C1 segment of cervical spinal cord (tissue), 14 donors: ENCODE measurements at places on chromosomes 13 and 19.
A peak's percentile ranks its signal among the peaks of the same experiment; 100 is the strongest.

DNA sequence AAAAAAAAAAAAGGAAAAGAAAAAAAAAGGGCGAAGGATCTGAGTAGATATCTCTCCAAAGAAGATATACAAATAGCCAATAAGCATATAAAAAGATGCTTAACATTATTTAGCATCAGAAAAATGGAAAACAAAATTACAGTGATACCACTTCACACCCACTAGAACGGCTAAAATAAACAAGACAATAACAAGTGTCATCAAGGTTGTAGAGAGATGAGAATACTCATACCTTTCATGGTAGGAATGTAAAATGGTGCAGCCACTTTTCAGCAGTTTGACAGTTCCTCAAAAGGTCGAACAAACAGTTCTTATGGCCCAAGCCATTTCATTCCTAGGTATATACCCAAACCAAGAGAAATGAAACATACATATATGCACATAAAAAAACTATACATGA is 33.5 kb downstream of the FOXO1 start:
- no peak for DNase-seq

DNA sequence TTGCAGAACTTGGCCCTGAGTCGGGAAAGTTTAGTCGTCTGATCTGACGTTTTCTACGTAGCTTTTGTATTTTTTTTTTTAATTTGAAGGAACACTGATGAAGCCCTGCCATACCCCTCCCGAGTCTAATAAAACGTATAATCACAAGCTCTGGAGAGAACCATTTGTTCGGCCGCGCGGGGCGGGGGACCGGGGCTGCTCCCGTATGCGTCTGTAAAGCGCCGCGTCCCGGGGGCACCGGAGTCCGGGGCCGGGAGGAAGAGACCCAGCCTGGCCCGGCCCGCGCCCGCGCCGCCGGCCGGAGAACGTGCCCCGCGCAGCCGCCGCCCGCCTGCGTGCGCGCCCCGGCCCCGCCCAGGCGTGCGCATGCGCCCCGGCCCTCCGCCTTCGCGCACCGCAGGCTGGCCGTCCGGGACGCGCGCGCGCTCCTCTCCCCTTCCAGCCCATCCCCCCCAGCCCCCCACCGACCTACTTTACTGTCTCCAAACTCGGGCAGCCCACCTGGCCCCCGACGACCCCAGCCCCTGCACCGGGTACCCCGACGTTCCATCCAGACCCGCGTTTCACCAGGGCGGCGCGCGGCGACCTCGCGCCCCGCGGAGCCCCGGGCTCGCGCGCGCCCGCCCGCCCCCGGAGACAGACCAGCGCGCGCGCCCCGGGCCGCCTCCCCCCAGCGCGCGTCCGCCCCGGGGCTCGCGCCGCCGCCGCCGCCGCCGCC is 785 bp upstream of the USF2 start:
- peak; percentile 54 for DNase-seq

- no peak for DNase-seq
These were observed 18.6 kb upstream of the FBN3 start for GRCh38 chr19:8167985-8168384.

- peak; percentile 30 for DNase-seq
These were observed 13.3 kb upstream of the ZNF57 start for GRCh38 chr19:2887391-2887914.

- no peak for DNase-seq
These were observed 1.2 kb upstream of the CCDC124 start for GRCh38 chr19:17931532-17932191.

DNA sequence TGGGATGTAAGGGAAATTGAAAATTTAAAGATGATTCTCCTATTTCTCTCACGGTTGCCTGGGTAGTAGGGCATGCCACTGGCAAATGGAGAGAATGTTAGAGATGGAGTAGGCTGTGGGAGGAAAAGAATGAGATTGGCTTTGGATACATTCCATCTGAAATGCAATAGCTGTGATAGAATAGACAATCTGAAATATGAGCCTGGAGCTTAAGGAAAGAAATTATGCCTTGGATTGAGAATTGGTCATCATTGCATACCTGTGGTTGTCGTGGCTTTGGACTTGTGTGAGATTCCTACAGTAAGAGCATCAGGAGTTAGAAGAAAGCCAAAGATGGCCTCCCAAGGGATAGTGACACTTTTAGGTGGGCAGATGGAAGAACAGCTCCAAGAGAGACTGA is 305.1 kb upstream of the SLC10A2 start:
- no peak for DNase-seq

- no peak for DNase-seq
These were observed 2.9 kb downstream of the CEBPG start for GRCh38 chr19:33376423-33376822.

- no peak for DNase-seq
These were observed 412 bp downstream of the IRS2 start for GRCh38 chr13:109785892-109786450.

- DNase-seq = no peak
These were observed 284.0 kb downstream of the OXGR1 start for GRCh38 chr13:96710166-96710862.

GRCh38 chr13:30388406-30389283 is 33.6 kb upstream of the UBE2L5 start:
- DNase-seq = no peak

GRCh38 chr13:99378985-99379733 is 72.0 kb upstream of the GPR183 start:
- DNase-seq = no peak

GRCh38 chr13:80303225-80303811 is 37.6 kb downstream of the SPRY2 start:
- no peak for DNase-seq

DNA sequence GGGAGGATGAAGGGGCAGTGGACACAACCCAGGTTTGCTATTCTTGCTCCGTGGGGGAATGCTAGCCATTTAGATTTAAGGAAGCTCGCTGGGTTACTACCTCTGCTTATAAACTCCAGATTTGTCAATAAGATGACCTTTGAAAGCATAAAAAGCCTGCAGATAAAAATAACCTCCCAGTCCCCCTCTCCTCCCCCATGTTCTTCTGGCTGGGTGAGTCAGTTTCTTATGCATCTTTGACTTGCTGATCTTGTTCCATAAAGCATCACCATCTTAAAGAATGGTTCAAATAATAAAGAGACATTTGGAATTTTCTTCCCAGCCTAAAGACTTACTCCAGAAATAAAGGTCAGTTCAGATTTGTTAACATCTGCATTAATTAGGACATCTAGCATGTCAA is 118.3 kb upstream of the RNF113B start:
- DNase-seq = no peak

DNA sequence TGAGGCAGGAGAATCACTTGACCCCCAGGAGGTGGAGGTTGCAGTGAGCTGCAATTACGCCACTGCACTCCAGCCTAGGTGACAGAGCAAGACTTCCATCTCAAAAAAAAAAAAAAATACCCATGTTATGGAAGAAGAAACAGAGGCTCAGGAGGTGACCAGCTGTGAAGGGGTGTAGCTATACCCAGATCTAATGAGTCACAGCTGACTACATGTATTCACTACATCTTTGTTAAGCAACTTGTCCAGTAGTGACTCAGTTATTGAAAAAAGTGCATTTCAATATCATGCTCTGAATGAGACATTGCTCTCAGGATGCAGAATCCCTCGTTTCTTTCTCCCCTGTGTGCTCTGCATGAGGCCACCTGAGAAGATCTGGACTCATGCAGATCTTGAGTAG is 16.1 kb upstream of the SPART start:
- DNase-seq = no peak

DNA sequence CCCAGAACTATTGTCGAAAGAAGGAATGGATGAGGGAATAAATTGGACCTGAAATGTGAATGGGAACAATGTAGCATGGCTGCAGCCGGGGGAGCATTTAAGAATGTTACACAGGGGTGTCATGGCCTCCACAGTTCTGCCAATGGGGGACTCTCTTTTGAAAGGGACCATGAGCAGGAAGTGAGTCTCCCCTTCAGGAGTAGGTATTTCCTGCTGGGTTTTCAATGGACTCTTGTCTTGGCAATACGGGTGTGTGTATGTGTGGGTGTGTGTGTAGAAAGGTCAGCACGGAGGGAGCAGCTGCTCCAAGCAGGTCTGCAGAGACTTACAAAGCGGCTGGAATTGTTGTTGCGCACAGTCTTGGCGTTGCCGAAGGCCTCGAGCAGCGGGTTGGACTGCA is 24.4 kb downstream of the MYO1F start:
- no peak for DNase-seq

DNA sequence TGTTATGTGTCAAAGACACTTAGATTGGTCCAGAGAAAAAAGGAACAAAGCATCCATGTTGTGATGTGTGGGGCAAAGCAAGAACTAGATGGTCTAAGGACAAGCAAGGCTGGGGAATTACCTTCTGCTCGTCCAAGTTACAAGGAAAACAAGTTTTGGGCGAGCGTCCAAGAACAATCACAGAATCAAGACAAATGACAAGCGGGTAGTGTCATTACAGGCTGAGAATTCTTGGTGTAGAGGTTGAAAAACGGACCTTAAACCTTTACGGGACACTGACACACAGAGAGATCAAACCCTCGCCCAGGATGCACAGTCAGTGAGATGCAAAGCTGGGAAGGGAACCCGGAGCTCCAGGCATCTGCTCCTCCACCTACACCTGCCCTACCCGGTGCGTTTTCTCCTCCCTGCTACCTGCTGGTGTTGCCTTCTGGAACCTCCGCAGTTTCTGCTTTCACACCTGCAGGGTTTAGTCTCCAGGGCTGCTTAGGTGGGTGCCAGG is 515 bp upstream of the ZNF324B start:
- no peak for DNase-seq

- no peak for DNase-seq
These were observed 6.6 kb downstream of the ANKRD10 start for GRCh38 chr13:110907951-110908898.

- DNase-seq = no peak
These were observed 1454.8 kb upstream of the SPRY2 start for GRCh38 chr13:81795710-81796109.

DNA sequence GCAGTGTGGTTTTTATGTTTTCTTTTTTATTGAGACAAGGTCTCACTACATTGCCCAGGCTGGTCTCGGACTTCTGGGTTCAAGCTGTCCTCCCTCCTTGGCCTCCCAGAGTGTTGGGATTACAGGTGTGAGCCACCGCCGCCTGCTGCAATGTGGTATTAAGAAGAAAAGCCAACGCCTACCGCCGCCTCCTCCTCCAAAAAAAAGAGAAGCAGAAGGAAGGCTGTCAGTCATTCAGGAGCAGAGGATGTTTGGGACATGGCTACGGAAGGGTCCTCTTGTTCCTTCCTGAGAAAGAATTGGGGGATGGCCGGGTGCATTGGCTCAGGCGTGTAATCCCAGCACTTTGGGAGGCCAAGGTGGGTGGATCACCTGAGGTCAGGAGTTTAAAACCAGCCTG is 1.2 kb downstream of the PPP1R37 start:
- no peak for DNase-seq

DNA sequence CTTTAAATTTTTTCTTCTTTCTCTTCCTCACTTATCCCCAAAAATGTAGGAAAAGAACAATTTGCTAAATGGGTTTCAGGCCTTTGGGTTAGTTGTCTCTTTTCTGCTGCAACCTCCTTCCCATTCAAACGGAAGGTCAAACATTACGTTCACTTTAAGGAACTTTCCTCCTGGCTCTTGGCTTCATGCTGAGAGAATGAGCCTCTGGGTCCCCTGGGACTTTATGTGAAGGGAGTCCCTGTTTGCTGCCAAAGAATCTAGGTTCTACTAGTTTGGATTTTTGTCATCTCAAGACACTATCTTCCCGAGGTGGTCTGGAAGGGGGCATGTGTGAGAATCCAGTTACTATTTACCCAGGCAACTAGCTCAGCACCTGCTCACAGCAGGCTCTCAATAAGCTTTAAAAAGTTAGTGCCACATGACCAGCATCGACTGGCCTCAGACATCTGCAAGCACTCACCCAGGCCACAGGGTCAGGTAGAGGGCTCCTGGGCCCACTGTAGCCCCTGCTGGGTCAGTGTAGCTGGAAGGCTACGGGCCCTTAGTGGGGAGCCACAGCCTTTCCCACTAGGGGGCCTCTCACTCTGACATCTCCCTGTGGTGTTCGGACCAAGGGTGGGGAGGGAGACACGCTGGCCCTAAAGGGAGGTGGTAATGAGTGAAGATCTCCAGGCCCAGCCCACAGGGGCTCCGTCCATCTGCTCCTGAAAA is 40.5 kb downstream of the FAM124A start:
- no peak for DNase-seq

DNA sequence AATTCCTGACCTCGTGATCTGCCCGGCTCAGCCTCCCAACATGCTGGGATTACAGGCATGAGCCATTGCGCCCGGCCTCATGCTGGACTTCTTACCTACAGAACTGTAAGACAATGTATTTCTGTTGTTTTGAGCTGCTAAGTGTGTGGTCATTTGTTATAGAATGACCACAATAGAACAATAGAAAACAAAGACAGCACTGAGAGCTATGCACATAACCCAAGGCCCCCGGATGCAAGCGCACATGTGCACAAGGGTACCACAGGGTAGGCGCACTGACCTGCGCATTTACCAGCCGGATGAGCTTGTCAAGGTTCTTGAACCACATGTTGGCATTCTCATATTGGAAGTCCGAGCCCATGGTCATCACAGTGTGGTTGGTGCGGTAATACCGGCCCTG is 5.6 kb downstream of the MAN2B1 start:
- DNase-seq = peak; percentile 17

GRCh38 chr13:33307843-33308242 is 22.3 kb upstream of the STARD13 start:
- no peak for DNase-seq

DNA sequence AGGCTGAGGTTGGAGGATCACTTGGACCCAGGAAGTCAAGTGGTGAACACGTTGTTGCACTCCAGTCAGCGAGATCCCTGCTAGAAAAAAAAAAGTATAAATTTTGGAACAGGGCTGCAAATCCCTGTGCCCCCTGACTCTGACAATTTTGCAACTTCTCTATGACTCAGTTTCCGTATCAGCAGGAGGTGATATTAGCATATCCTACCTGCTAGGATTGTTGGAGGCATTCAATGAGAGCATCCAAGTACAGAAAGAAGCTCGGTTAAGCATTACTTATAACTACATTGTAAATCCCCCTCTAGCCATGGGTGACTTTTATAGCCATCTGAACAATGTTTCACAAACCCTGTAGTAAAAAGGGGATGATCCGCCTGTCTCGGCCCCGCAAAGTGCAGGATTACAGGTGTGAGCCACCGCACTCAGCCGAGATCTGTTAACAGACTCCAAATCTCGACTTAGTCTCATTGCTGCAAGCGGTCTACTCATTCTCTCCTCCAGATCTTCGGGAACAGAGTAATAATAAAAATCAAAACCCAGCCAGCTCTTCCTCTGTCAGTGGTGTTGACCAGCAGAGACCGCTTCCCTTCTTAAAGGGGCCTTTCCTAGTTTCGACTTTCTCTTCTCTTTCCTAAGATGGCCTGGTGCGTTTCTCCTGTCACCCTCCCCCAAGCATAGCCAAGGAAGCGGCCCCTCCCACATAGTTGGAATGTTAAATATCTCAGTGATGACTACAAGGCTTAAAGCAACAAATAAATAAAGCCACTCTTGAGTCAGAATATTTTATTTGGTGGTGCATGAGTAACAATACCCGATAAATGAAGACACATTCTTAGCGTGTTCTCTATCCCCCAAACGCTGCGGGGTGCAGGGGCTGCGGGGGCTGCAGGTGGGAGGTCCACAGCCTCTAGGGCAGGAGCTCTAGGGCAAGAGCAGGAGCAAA is 10.3 kb upstream of the BICRA start:
- no peak for DNase-seq
